Umbilical cord (tissue), 2 donors: ENCODE measurements at places on chromosomes 4 and X. TPM values are rescaled to one million over a fixed set of nuclear protein-coding genes. Genes with fewer than 3 reads are reported as not detected.

DNA sequence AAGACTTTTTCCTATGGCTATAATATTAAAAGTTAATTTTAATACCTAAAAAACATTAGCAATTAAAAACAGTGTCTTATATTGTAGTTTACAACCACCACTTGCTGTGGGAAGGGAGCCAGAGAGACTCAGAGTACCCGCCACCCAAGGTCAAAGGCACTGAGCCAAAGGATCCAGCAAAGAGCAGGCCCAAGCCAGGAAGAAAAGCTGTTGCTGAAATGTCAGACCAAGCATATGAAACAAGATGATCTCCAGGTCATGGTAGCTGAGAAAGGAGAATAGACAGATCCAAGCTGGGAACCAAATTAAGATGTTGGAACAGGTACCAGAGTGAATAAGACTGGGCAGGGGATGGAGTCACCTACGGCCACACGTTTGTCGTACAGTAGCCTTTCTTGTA is 18.8 kb upstream of the ATOH1 start:
- DNase-seq: no peak

GRCh38 chr4:184450743-184451535 is 23.4 kb downstream of the IRF2 start:
- DNase-seq: no peak

DNA sequence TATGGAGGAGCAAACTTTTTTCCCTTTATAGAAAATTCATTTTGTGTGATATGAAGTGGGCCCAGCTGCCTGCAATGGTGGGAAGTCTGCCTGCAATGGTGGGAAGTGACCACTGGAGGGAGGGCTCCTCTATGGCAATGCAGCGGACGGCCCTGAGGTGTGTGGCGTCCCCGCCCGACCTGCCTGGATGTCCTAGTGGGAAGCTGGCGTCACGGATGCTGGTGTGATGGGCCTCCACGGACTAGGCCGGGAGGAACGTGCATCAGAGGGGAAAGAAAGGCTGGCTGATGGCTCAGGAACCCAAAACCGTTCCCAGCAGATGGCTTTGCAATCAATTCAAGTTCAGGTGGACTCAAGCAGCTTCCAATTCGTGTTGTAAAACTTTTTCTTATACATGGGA is 177.9 kb downstream of the AFAP1 start:
- DNase-seq: peak; percentile 58

DNA sequence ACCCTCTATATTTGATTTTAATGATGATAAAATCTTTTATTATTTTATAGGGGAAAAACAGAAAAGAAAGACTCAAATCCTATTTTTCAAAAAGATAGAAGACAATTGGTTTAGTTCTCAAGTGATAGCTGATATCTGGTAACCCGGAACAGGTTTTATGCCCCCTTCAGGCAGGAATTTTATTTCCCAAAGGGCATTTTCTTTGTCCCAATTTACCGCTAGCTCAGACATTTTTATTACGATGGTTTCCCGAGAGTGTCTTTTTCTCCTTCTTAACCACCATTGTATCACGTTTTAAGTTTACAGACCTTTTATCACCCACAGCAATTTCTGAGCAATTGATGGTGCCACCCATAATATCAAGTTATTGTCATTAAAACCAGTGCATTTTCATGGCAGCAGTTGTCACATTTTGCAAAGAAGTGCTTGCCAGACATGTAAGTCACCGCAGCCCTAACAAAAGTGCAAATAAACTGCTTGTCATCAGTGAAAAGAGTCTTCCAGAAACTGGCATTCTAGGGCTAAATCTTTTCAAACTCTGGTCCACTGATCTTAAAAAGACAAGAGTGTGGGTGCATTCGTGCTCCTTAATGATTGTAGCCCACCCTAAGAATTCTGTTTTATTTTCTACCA is 204.8 kb upstream of the VCX start:
- no peak for DNase-seq

GRCh38 chr4:52641854-52642563 is 17.1 kb downstream of the USP46 start:
- DNase-seq: no peak

DNA sequence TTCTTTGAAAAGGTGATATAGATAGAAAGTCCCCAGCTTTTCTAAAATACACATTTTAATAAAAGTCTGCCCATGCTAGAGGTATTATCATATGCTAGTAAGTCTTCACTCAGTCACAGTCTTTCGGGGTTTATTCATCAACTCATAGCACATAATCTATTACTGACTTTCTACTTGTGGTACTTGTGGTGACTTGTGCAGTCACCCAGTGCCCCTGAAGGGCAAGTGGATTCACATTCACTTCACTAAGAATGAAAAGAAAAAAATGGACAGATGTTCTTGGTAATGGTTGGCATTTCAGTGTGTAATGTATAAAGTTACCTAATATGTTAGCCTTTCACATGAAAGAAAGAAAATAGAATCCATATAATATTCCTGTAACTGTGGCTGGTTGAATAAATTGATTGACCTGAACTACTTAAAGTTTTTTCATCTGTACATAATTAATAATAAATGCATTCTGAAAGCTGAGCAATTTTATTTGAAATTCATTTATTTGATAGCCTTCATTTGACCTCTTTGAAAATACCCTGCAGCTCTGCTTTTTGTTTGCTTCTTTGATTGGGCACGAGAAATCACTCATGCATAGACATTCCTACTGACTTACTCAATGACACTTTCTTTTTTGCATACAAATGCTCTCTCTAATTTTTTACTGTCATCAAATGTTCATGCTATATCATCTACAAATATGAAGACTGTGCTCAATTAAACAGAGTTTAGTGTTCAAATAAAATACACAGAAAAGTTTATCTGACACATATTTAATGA is 39.5 kb upstream of the ZNF330 start:
- no peak for DNase-seq

Gene RAB41
- not detected for total RNA-seq

DNA sequence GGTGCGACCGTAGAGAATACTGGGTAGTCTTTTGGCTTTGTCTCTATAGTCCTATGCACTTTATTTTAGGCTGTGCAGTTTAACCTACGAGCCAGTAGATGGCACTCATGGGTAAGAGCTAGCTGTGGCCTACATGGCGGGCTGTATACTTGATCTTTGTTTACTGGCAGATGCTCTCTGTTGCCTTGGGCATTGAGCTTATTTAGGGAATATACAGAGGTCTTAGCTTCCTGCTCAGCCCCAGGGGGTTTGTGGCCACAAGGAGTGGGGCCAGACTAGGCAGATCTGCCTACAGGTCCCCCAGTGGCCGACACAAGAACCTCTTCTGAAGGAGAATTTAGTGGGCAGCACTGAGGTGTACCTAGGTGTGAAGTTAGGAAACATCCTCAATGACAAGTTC is 227.6 kb upstream of the HDX start:
- peak; percentile 19 for DNase-seq

Gene GABRG1
- 6.3 TPM for total RNA-seq

Gene DDX53
- total RNA-seq: 2.2 TPM

DNA sequence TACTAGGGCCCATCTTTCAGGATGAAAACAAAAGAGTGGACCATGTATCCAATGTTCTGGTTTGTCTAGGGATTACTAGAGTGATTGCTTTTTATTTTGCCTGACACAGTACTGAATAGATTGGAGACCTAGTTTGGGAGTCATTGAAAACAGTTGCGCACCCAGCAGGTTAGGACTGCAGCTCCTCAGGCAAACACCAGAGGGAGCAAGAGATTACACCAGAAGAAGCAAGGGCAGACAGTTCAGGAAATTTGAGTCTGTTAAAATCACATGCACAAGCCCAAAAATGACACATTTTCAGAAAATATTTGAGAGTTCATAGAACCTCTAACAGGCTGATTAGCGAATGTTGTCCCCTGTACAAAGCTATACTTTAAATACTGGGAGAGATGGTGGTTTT is 55.6 kb downstream of the CYLC1 start:
- DNase-seq: no peak

Gene RBMX2
- 9.6 TPM for total RNA-seq

GRCh38 chr4:168695288-168695687 is 198.4 kb downstream of the PALLD start:
- no peak for DNase-seq

Gene IQSEC2
- 3.1 TPM for total RNA-seq

DNA sequence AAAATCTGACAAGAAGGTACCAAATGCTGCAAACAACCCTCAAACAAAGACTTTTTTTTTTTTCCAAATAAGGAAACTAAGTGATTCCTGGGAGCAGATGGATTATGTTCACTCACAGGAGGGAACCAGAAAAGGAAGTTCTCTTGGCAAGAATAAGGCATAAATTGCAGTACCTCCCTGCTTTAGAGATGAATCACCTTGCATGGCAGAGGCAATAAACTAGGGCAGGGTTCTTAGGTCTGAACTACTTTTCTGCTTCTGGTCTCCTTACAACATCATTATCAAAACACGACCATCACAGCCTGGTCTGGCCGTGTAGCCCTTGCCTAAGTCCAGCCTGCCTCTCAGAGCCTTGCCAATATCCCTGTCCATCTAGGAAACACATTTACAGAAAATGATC is 6.3 kb downstream of the TMEM31 start:
- peak; percentile 22 for DNase-seq

- DNase-seq: peak; percentile 95
These were observed 280.1 kb downstream of the RAPGEF2 start for GRCh38 chr4:159382856-159383561.

DNA sequence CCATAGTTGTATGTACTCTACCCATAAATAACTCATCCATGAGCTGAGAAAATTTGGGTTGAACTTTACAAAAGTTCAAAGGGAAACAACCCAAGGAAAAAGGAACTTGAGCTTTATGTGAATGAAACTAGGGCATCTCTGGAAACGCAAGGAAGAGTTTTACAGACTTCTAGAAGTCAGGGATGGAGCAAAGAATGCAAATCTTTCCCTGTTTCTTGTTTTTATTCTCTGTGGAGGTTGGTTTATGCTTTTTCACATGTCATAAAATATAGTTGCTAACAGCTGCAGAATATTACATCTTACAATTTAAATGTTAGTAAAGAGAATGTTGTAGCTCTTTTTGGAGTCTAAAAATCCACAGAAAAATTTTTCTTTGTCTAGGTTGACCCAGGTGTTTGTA is 754.1 kb downstream of the PCDH7 start:
- DNase-seq: no peak

Gene GPR119
- not detected for total RNA-seq

Gene FRAS1
- total RNA-seq: 47.7 TPM

DNA sequence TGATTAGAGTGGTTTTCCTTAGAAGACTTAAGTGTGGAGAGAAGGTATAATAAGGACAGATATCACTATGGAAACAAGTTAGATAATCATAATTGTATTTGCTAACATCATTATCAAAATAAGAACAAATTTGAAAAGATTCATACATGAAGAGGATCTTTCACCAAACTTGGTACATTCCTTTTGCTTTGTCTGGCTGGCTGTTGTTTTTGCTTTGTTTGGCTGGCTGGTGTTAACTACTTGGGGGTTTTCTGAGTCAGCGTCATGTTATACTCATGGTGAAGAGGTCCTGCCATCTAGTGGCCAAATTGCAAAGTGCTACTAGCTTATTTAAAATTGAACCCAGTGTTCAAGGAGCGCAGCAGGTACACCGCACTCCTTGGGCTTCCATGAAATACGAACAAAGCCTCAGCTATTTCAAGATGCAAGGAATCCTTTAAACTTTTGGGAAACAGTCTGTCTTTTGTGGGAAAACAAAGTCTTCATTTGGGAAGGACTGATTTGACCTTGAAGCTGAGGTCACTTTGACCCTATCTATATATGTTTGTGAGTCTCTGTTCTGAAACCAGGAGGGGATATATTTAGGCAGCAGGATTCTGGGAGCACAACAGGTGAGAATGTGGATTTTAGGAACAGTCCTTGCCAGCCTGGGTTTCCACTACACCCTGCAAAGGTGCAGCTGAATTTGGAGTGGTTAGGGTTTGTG is 129.7 kb downstream of the PLS3 start:
- peak; percentile 69 for DNase-seq

- DNase-seq: no peak
These were observed 62.7 kb downstream of the PRPS1 start for GRCh38 chrX:107691024-107691448.

DNA sequence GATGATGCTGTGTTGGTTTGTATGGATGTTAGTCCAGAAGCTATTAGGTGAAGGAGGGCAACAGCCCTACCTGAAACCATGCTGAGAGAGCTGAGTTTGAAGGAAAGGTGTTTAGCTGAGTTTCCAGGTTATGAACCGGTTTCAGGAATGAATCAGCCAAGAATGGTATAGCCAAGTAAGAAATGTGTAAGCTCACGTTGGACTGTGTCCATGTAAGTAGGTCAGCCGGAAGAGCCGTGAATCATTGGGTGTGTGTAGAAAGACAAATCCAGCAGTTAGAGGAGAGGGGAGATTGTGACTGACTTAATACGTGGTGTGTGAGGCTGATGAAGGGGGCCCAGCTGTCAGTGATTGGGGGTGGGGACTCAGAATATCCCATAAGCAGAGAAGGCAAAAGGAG is 77.2 kb upstream of the SPIN4 start:
- no peak for DNase-seq

- peak; percentile 59 for DNase-seq
These were observed 13.0 kb downstream of the PPP1R3F start for GRCh38 chrX:49282647-49283011.

GRCh38 chrX:108447303-108447702 is 7.7 kb downstream of the COL4A5 start:
- no peak for DNase-seq

DNA sequence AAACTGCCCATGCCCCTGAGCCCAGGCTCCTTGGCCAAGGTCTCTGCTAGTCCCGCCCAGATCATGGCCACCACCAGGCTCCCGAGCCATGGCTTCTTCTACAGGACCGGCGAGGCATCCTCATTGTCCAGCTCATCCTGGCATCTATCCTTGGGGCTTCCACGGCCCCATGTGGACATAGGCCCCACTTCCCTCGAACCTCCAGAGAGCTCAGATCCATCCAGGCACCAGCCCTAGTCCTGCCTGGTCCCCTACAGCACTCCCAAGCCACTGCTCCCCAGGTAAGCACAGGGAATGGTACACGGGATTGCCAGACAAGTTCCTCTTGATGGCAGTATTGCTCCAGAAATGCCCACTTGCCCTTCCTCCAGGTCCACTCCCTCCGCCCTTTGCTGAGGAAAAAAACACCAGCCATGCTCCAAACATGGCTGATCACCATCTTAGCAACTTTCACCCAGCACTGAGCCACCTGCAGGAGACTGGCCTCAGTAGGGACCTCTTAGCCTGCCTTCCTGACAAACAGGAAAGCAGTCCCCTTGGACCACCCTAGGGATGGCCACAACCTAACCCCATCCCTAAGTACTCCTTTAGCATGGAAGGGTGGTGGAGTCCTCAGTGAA is 272.1 kb upstream of the AGTR2 start:
- no peak for DNase-seq

Gene MTMR8
- 2.6 TPM for total RNA-seq

GRCh38 chr4:60744767-60745166 is 455.4 kb upstream of the ADGRL3 start:
- no peak for DNase-seq

Gene AMBN
- 7.9 TPM for total RNA-seq
